ENCODE measurements at places on chromosomes 1 and 21.

GRCh38 chr1:228898582-228898992 lies 163.3 kb downstream of the RHOU start:
- no peak for DNase-seq

DNA sequence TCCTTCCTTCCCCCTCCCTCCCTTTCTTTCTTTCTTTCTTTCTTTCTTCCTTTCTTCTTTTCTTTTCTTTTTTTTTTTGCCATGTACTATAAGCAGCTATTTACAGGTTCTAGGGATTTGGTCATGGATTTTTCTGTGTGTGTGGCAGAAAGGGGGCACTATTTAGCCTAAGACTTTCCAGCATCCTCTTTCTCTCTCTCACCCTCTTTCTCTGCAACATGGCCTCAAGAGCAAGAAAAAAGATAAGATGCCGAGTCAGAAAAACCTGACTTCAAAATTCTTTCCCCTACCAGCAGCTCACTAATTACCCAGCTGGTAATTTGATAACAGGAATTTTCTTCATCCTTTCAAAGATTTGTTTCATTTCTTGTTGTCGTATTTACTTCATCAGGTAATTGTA lies 458.3 kb upstream of the ADAMTS5 start:
- no peak for DNase-seq

- no peak for DNase-seq
Observed at GRCh38 chr1:221366495-221367110, 375.3 kb downstream of the DUSP10 start.

GRCh38 chr1:46804027-46804889 lies 5.4 kb downstream of the CYP4B1 start:
- no peak for DNase-seq
